ENCODE measurements at places on chromosomes 16 and 17.

GRCh38 chr16:77531752-77532151 is 96.9 kb upstream of the ADAMTS18 start:
- DNase-seq, result no peak

DNA sequence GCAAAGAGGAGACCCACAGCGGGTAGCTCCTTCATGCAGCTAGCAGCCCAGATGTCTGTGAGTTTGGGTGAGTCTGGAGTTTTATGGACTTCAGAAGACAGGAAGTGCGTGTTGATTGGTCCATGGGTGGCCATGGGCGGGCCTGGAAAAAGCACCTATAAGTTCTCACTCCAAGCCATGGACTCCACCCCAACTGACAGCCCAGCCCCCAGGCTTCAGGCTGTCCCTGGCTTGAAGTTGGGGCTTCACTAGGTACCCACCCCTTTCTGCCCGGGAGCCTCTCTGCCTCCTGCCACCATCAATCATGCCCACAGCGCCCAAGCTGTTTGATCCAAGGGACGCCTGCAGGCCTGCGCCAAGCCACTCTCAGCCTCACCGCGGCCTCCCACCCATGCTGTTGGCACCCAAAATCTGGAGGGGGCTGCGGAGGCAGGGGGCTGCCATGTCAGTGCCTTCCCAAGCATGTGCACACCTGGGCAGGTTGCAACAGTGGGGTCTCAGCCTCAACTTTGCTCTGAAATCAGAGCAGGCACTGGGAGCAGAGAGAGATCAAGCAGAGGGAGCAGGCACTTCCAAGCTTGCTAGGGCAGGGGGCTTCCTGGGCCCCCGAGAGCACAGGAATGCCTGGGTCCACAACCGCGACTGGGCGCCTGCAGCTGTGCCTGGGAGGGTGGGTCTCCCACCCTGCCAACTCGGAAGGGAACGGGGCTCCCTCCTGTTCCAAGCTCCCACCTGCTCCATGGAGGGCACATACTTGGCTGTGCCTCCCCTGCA is 1503.7 kb downstream of the CDH11 start:
- no peak for DNase-seq

- no peak for DNase-seq
Observed at GRCh38 chr16:29893553-29893952, 5.8 kb downstream of the SEZ6L2 start.

DNA sequence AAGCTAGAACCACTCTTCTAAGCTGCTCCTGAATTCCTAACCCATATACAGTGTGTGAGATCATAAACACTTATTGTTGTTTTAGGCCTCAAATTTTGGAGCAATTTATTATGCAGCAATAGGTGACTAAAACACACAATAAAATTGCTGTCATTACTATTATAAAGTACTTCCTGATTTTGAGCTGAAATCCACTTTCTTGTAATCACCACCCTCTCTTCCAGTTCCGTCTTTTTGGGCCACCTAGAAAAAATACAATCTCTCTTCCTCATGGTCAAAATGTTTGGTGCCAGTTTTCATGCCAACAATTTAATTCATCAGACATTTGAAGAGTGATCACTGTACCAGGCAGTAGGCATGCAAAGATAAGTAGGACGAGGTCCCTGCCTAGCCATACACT is 43.3 kb upstream of the NF1 start:
- DNase-seq, result no peak

DNA sequence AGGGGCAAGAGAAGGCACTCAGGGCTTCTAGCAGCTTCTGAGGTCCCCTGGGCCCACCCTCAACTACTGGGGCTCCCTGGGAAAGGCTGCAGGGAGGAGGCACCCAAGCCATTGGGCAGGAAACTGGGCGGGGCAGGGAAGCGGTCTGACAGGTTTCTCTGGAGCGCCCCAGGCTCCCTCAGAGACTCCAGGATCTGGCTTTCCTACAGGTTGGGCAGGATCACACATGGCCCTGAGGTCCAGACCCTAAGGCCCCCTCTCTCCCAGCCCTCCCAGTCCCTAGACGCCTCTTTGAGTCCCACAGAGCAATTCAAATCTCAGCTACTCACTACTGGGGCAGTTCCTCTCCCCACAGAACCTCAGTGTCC is 14.3 kb downstream of the JUP start:
- no peak for DNase-seq

DNA sequence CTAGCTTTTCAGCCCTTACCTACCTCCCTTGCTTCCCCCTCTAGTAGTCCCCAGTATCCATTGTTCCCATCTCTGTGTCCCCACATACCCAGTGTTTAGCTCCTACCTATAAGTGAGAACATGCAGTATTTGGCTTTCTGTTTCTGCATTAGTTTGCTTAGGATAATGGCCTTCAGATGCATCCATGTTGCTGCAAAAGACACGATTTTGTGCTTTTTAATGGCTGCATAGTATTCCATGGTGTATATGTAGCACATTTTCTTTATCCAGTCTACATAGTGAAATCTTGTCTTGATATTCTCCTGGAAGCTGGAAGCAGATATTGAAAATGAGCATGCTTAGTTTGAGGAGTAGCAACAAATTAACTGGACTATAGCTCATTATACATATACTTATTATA is 45.7 kb upstream of the TANC2 start:
- DNase-seq, result no peak

DNA sequence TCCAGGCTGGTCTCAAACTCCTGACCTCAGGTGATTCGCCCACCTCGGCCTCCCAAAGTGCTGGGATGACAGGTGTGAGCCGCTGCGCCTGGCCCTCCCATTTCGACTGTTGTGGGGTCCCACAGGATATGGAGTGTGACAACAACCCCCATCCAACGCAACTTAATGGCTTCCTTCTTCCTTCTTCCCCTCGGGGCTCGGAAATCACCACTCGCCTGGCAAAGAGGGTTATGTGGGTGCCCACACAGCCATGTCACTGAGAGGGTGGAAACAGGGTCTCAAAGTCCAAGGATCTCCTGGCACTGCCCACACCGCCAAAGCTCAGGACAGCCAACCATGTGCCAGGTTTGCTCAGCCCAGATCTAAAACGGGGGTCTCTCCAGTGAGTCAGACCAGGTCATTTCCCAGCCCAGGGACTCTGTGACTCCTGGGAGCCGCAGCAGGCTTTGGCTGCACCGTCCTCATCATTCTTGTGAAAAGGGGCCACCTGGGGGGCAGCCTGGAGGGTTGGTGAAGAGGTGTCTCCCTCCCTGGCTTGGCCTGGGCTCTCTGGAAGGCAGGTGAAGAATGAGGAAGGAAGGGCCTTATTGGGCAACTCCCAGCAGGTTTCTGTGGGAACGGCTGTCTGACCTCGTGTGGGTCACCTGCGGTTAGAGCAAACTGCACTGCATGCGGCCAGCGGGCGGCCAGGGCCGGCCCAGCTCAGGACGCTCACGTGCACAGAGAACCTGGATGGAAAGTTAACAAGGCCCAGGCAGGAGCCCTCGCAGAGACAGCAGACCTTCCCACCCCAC is 25.3 kb upstream of the LITAF start:
- no peak for DNase-seq

- no peak for DNase-seq
Observed at GRCh38 chr16:1984347-1985225, 593 bp downstream of the GFER start.

- no peak for DNase-seq
Observed at GRCh38 chr17:51402899-51403298, 142.6 kb downstream of the UTP18 start.

- DNase-seq, result no peak
Observed at GRCh38 chr17:76369379-76369778, 15.0 kb upstream of the SPHK1 start.

- DNase-seq, result no peak
Observed at GRCh38 chr17:1796800-1797199, 32.9 kb downstream of the SMYD4 start.

GRCh38 chr17:3972281-3972731 is 8.1 kb upstream of the ATP2A3 start:
- peak; percentile 34 for DNase-seq

GRCh38 chr16:17666293-17666692 is 195.5 kb upstream of the XYLT1 start:
- DNase-seq, result no peak

- DNase-seq, result no peak
Observed at GRCh38 chr16:75789237-75789636, 62.9 kb upstream of the CPHXL start.

- no peak for DNase-seq
Observed at GRCh38 chr16:28867241-28867640, 3.6 kb downstream of the SH2B1 start.

- DNase-seq, result no peak
Observed at GRCh38 chr16:60077861-60078260, 1343.7 kb upstream of the GOT2 start.

- no peak for DNase-seq
Observed at GRCh38 chr17:18056214-18056613, 17.0 kb downstream of the GID4 start.

DNA sequence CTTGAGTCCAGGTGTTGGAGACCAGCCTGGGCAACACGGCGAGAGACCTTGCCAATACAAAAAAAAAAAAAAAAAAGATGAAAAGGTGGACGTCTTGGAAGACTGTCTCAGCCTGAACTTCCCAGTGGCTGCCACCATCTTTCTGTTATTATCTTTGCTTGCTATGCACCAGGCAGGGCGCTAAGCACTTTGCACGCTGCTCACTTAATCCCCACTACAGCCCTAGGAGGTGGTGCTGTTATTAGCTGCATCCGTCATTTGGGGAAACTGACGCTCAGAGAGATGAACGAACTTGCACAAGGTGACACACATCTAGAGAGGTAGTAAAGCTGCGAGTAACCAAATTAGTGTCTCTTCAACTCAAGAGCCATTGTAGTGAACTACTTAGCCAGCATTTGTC is 708 bp upstream of the CPPED1 start:
- no peak for DNase-seq

DNA sequence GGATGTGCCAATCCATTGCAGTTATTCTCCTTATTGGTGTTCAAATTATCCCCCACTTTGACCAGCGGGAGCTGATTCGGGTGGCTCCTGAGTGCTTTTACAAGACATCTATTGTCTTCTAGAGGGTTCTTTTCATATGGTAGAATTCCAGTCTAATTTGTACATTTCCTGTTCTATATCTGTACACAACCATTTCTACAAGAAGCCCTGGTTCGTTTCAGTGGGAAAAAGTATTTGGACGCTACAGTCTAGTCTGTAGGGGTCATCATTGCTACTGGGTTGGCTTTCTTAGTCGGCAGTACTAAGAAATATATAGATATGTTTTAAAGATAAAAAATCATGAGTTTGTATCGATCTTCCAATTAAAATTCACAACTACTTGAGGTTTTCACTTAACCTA is 262.6 kb downstream of the MAP2K6 start:
- no peak for DNase-seq

GRCh38 chr17:7916808-7917207 is 719 bp upstream of the RNF227 start:
- DNase-seq, result no peak

DNA sequence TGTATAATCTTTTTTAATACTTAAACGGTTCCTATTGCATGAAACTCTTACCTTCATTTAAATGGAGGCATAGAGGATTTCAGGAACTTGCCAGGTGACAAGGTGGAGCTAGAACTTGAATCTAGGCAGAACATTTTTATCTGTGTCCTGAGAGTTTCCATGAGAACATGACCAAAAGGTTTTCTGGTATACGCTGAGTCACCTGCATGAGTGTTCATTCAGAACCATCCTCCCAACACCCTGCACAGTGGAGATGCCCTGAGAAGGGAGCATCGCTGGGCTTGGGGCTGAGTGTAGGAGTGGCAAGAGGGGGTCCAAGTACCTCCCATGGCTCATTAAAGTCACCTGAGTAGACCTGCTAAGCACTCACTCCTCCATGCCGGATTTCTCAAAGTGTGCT is 169.7 kb upstream of the CACNG5 start:
- DNase-seq, result no peak

GRCh38 chr16:21710938-21711337 is 47.2 kb downstream of the OTOA start:
- DNase-seq, result no peak

DNA sequence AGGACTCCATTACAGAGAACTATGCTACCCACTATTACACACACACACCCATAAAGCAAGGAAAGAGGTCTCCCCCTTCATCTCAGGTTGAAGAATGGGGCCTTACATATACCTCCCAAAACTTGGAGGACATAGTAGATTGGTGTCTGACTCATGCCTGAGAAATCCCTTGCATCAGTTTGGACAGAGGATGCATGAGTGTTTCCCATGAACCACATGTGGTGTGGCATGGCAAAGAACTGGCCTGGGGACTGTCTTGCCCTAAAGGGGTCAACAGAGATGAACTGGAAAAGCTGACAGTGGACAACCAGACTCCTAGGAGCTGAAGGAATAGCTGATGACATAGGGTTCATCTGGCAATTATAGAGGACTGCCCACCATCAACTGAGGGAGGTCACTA is 54.0 kb downstream of the DYNLRB2 start:
- no peak for DNase-seq

- no peak for DNase-seq
Observed at GRCh38 chr17:82821554-82821953, 18.3 kb downstream of the ZNF750 start.

- no peak for DNase-seq
Observed at GRCh38 chr17:79944821-79945391, 90.8 kb downstream of the TBC1D16 start.

GRCh38 chr16:85436636-85437165 is 176.4 kb upstream of the GSE1 start:
- DNase-seq, result no peak

DNA sequence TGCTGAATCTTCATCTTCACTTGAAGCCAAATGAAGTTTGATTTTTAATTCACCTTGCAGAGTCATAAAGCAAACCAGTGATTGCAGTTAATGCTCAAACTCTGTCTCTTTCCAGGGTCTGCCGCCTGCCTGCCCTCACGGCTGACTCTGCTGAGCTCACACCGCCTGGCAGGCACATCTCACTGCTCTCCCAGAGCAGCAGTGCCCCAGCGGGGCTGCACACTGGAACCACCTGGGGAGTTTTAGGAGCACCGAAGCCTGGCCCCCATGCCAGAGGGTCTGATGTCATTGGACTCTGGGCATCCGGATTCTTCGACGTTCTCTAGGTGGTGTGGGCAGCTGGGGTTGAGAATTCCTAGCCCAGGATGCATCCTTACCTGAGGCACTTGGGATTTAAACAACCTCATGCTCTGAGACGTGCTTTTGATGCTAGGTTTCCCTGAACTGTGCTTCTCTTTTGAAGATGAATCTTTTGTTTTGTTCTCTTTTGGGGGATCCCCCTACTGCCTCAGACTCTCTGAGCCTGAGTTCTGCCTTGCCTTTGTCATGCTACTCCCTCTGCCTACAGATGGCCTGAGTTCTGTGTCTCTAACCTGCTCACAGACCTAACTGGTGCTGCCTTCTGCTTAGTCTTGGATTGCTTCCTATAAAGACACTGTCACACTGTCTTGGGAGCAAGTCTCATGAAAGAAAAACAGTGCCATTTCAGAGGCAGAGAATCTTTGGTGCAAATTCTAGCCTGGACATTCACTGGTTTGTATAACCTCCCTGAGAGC is 438.1 kb upstream of the CCL2 start:
- no peak for DNase-seq

GRCh38 chr17:67588326-67588725 is 129.4 kb upstream of the NOL11 start:
- DNase-seq, result no peak

Measured in activated CD4-positive, alpha-beta memory T cell treated with anti-CD3 and anti-CD28 coated beads, Interleukin-2, amount 10 ng/mL, durations not matched to agents 7 days and 5 days (primary cell).